Pulmonary artery endothelial cell (primary cell): ENCODE measurements at places on chromosomes 5 and 9. TPM values are rescaled to one million over a fixed set of nuclear protein-coding genes. Genes with fewer than 3 reads are reported as not detected.

GRCh38 chr5:82164176-82164976, 113.8 kb downstream of the RPS23 start:
- DNase-seq = peak; percentile 43

DNA sequence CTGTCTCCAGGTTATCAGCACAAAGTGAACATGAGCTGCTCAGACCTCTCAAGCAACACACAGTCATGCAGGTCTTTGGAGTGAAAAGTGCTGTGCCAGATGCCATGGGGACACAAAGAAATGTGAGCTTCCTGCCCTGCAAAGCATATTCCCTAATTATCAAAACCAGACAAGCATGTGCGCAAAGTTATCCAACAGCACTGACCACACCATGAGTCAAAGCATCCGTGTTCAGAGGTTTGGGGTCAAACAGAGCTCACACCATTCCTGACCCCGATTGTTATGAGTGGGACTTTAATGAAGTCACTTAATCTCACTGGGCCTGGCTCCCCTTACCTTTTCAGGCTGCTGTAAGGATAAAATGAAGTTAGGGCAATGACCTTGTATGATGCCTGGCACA, 138.5 kb downstream of the SLIT3 start:
- no peak for DNase-seq

The PHAX gene
- total RNA-seq = 50.2 and 59.9 TPM in 2 replicates

DNA sequence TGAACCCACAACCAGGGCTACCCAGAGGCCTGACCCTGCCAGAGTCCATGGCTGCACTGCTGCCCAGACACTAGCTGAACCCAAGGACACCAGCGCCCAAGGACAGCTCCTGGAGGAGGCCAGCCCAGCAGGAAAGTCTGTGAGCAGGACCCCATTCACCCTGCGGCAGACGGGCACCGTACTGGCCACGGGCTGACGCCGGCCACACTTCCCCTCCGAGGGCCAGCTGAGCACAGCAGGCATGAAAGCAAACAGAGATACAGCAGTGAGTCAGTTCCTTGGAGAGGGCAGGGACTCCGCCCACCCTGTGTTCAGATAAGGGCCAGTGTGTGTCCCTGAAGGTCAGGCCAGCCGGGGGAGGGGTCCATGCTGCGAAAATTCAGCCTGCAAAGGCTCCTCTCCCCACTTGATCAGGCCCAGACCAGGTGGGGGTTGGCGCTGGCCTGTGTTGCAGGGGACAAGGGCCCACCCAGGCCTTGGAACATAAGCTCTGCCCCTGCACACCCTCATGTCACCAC, 3.2 kb downstream of the RNF208 start:
- no peak for DNase-seq

The CEP72 gene
- total RNA-seq = 3.2 and 5.2 TPM in 2 replicates

DNA sequence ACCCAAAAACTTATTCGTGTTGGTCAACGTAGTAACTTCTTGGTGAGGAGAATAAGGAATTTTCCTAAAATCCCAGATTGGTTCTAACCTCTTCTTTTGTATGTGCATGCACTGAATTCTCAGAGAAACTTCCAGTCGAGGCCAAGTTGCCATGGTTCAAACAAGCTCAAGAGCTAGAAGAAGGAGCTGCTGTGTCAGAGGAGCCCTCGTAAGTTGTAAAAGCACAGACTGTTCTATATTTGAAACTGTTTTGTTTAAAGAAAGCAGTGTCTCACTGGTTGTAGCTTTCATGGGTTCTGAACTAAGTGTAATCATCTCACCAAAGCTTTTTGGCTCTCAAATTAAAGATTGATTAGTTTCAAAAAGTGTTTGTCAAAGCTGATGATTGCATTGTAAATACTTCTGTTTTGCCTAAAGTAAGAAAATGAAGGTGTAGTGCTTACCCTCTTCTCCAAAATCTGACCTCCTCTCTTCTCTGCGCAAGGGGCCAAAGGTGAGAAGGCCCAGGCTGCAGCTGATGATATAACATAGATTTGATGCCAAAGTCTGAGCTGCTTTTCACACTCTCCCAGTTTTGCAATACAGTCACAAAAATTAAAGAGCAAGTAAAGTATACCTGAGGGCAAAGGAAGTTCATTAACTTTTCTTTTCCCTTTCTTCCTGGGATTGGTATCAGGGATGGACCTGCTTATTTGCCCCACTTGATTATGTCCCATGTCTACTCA, 210.8 kb downstream of the ADAMTSL1 start:
- no peak for DNase-seq

The UBE2QL1 gene
- under 0.01 TPM in 1 of 2 replicates, not detected in the other for total RNA-seq

DNA sequence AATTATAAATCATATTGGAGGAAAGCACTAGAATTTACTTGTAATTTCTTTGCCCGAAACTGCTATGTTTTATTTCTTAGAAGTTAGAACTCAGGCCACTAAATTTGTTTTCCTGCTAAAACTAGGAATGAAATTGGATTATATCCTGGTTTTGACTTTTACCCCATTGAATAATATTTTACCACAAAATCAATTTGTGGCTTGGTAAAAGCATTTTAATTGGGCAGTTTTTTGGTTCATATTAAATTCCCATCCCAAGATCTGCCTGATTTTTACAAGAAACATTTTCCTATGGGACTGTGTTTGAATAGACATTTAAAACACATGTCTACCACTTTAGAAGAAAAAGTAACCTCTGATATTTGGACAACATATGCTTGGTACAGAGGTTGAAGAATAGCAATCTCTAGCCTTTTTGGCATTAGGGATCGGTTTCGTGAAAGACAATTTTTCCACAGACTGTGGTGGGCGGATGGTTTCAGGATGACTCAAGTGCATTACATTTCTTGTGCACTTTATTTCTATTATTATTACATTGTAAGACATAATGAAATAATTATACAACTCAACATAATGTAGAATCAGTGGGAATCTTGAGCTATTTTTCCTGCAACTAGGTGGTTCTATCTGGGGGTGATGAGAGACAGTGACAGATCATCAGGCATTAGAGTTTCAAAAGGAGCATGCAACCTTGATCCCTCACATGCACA, 565.6 kb downstream of the PRR16 start:
- DNase-seq = no peak

The LECT2 gene
- total RNA-seq = not detected in 2 replicates

DNA sequence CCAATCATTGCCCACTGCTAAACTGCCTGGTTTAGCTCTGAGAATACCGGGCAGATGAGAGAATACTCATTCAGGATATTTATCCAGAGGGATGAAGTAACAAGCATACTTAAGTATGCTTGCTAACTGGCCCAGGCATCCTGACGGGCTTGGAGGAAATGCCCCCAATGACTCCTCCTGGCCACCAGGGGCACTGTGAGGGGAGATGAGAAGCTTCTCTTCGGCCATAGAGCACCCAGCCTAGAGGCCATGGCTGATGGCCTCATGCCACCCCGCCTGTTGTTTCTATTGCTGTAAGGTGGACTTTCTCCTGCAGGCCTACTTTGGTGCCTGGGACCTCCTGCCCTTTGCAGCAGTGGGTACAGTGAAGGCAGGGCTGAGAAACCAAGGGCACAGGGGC, 134.5 kb upstream of the FSTL4 start:
- no peak for DNase-seq

DNA sequence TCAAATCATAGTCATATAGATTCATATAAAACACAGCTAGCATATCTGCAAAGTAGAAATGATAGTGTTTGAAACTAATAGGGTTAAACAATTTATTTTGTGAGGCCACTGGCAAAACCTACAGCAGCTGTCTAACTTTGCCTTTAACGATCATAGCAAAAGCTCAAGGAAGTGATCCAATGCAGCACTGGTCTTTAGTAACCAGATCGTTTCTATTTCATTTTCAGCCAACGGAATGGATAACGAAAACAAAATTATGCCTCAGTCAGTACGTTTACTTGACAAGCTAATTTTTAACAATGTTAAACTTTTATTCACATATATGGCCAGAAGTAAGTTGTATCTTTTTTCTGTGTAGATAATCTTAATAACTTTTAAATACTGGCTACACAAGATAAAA, 17.7 kb downstream of the MLLT3 start:
- no peak for DNase-seq

GRCh38 chr9:106334081-106334480, 528.9 kb upstream of the ZNF462 start:
- no peak for DNase-seq

The ORM2 gene
- total RNA-seq = not detected in 2 replicates

DNA sequence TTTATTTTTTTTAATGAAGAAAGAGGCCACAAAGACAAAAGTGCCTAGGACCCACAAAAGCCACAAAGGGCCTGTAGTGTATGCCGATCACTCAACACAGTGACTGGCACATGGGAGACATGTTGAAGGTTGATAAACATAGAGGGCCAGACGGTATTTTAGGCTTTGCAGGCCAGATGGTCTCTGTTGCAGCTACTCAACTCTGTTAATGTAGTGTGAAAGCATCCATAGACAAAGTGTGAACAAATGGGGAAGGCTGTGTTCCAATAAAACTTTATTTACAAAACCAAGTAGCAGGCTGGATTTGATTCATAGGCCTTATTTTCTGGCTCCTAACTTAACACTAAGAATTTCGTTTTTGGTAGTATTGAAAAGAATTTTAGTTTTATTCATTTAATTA, 139.9 kb downstream of the SGCD start:
- DNase-seq = no peak

The DIMT1 gene
- 44.6 and 50.6 TPM in 2 replicates for total RNA-seq

GRCh38 chr5:181194489-181195248, 10.3 kb downstream of the TRIM7 start:
- DNase-seq = no peak

GRCh38 chr5:124474528-124475215, 271.8 kb downstream of the ZNF608 start:
- no peak for DNase-seq

DNA sequence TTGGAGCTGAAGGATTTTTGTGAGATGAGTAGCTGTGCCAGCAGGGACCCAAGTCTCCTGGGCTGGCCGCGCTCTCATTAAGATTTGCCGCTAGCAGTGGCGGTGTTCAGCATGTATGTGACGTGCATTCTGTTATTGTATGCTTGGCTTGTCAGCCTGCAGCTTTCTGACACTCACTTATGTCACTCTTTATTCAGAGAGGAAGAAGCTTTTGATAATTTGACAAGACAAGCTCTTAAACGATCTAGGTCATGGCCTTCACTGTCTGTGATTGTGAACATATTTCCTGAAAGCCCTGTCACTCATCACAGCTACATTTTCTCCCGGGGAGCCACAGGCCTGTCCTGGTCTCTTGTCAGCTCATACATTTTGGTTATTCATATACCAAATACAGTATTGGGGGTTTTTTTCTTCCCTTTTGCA, 98.2 kb upstream of the GRHPR start:
- no peak for DNase-seq

The INSL4 gene
- total RNA-seq = not detected in 2 replicates

GRCh38 chr5:88821161-88821560, 61.8 kb downstream of the MEF2C start:
- DNase-seq = no peak

The NAIP gene
- 1.2 and 1.5 TPM in 2 replicates for total RNA-seq

The GPX3 gene
- total RNA-seq = 6.3 and 8.5 TPM in 2 replicates

The SLCO6A1 gene
- not detected in 2 replicates for total RNA-seq

DNA sequence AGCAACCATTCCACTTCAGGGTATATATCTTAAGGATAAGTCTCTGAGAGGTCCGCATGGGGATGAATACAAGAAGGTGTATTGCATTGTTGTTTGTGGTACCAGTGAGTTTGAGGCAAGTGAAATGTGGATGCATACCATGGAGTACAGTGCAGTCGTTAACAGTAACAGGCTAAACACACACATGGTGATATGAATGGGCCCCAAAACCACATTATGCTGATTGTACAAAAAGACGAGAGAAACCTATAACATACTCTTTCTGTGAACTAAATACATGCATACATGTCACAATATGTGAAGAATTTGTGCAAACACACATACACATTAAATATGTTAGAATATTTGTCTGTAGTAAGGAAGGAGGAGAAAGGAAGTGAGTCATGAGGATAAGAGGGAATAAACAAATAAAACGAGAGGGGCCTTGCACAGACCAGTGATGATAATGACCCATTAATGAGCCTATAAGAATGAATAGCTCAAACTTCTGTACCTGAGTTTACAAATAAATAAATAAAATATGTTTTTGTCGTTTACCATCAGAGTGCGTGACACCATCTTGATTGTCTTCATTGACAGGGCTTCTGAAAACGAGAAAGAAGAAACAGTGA, 66.5 kb upstream of the RICTOR start:
- no peak for DNase-seq

GRCh38 chr5:26486631-26487030, 551.8 kb downstream of the CDH9 start:
- DNase-seq = no peak

DNA sequence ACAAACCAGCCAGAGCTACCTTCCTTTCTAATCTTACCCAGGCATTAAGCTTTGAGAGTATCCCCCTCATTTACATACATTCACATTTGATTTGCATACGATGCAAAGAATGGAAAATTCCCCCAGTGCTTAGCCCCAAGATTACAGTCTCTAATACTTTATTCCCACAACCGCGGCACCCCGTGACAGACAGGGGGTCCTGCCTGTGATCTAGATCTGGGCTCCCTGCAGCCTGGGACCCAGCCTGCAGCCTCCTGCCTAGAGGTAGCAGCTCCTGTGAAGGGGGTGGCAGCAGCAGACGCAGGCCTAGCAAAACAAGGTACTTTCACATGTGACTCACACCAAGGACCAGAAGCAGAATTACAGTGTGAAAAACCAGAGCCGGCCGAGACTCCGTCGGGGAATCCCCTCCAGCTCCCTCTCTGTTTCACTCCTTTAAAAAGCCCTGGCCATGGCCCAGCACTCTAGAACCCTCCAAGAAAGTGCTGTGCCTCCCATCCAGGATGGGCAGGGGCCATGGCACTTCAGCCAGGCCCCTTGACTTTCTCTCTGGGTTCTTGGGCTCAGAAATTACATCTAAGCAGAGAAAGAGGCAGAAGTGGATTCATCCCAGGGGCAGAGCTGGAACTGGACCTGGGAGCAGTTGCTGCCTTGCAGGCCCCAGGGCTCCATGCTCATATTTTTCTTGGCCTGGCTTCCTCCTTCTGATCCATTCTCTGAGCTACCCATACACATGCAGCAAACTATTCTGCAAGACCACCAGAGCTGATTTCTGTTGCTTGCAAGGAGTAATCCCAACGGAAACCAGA, 14.0 kb upstream of the TCF7 start:
- DNase-seq = no peak

The ATP10B gene
- not detected in 2 replicates for total RNA-seq
